Stimulated activated CD8-positive, alpha-beta memory T cell treated with anti-CD3 and anti-CD28 coated beads, Interleukin-2, amount 100 ng/mL, for 1 hour (primary cell): ENCODE measurements at places on chromosomes 12 and 14.

DNA sequence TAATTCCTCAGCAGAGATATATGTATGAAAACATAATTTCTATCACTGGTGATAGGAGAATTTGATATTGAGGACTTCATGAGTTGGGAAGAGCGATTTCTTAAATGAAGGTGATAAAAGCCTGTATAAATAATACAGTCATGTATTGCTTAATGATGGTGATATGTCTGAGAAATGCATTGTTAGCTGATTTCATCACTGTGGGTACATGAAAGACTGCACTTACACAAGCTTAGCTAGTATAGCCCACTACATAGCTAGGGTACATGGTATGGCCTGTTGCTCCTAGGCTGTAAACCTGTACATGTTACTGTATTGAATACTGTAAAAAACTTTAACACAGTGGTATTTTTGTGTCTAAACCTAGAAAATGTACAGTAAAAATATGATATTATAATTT is 63.4 kb downstream of the ANO4 start:
- DNase-seq: no peak

GRCh38 chr14:81153187-81153586 is 67.6 kb downstream of the GTF2A1 start:
- DNase-seq: no peak

- DNase-seq: no peak
These were observed 3.6 kb downstream of the LRRC74A start for GRCh38 chr14:76829650-76830421.

- no peak for DNase-seq
These were observed 2.1 kb downstream of the ITGA5 start for GRCh38 chr12:54416687-54417603.
